NCI-H526 (cell line): ENCODE measurements at places on chromosomes 11 and 22.

DNA sequence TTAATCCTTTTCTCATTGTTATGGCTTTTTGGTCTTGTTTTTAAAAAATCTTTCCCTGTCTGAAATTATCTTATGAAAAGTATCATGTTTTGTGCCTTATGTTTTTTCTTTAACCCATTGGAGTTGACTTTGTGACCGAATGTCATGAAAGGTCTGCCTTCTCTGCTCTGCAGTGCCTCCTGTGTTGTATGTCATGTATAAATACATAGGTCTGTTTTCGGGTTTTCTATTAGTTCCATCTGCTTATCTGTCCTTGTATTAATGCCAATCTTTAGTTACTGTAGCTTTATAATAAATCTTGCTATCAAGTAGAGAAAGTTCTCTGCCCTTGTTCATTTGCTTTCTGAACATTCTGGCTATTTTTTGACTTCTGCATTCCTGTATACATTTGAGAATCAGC, 73.0 kb downstream of the ZBTB44 start:
- DNase-seq, result no peak

GRCh38 chr11:115193914-115194801, 310.1 kb downstream of the CADM1 start:
- peak; percentile 48 for DNase-seq

DNA sequence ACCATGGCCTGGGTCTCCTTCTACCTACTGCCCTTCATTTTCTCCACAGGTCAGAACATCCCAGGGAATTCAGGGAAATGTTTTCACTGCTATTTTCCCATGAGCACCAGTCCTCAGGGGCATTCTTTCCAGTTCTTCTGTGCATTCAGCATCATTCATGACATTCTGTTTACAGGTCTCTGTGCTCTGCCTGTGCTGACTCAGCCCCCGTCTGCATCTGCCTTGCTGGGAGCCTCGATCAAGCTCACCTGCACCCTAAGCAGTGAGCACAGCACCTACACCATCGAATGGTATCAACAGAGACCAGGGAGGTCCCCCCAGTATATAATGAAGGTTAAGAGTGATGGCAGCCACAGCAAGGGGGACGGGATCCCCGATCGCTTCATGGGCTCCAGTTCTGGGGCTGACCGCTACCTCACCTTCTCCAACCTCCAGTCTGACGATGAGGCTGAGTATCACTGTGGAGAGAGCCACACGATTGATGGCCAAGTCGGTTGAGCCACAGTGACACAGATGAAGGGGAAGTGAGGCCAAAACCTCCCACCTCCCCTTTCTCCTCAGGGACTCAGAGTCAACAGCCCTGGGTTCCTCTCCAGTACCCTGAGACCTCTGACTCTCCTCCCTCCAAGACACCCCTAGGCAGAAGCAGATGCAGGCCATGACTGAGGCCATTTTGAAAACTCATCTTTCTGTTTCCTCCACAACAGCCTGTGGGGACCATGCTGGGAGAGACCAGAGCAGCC, 15.9 kb upstream of the IGLL5 start:
- DNase-seq, result no peak

DNA sequence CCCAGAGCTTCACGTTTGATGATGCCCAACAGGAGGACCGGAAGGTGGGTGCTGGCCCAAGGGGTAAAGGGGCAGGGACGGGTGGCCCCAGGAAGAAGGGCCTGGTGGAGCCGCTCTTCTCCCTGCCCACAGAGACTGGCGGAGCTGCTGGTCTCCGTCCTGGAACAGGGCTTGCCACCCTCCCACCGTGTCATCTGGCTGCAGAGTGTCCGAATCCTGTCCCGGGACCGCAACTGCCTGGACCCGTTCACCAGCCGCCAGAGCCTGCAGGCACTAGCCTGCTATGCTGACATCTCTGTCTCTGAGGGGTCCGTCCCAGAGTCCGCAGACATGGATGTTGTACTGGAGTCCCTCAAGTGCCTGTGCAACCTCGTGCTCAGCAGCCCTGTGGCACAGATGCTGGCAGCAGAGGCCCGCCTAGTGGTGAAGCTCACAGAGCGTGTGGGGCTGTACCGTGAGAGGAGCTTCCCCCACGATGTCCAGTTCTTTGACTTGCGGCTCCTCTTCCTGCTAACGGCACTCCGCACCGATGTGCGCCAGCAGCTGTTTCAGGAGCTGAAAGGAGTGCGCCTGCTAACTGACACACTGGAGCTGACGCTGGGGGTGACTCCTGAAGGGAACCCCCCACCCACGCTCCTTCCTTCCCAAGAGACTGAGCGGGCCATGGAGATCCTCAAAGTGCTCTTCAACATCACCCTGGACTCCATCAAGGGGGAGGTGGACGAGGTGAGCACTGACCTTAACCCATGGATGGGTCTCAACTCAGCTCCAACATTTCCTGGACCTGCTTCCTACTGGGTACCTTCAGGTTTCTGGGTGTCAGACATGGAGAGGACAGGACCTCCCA, 2.0 kb downstream of the RIC8A start:
- no peak for DNase-seq

DNA sequence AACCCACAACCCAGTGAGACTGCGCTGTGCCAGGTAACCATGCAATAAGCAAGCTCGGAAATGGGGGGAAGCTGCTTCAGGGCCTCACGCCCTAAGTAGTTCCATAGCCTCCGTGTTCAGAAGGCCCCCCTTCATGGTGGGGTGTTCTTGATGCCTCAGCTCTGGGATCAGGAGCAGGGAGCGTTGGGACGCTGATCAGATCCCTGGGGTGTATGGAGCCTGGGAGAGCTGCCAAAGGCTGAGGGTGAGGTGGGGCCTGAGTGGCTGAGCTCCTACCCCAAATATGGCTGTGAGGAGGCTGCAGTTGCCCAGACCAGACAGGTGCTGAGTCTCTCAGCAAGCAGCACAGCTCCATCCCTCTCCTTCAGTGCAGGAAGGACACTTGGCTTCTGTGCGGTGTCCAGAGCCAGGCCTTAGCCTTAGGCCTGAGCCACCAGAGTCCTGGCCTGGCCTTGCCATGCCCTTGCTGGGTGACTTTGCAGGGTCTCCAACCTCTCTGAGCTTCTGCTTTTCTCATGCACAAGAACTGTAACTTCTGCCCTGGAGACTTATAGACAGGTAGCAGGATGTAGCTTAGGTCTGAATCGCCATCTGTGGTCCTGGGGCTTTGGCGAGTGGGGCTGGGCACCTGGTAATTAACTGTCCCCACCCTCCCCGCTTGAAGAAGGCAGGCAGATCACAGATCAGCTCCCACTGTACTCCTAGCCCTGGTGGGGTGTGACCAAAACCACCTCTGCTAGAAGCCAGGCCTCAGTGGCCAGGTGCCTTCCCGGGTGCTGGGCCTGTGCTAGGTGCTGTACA, 5.3 kb downstream of the MMP11 start:
- no peak for DNase-seq

- DNase-seq, result no peak
Observed at GRCh38 chr11:64352099-64352994, 6.6 kb upstream of the RPS6KA4 start.

- DNase-seq, result no peak
Observed at GRCh38 chr22:16866167-16866566, 41.0 kb upstream of the XKR3 start.

GRCh38 chr22:46114518-46115387, 35.6 kb upstream of the PPARA start:
- DNase-seq, result no peak

GRCh38 chr11:16841984-16842383, 103.5 kb downstream of the C11orf58 start:
- DNase-seq, result no peak

DNA sequence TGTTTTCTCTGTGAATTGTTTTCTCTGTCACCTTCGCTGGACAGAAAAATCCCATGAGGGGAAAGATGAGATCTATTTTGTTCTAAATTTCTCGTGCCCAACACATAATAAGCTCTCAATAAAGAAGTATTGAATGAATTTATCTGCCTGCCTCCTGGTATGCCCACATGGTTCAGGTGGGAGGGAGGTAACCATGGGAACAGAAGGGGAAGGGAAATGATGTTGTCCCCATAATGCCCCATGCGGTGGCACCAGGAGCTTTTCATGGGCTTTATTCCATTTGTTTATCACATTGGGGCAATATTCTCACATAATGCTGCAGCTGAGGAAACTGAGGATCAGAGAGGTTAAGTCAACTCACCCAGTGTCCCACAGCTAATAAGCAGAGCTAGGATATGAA, 8.7 kb downstream of the USH1C start:
- DNase-seq, result no peak

GRCh38 chr11:127639916-127640315, 639.3 kb upstream of the KIRREL3 start:
- no peak for DNase-seq

DNA sequence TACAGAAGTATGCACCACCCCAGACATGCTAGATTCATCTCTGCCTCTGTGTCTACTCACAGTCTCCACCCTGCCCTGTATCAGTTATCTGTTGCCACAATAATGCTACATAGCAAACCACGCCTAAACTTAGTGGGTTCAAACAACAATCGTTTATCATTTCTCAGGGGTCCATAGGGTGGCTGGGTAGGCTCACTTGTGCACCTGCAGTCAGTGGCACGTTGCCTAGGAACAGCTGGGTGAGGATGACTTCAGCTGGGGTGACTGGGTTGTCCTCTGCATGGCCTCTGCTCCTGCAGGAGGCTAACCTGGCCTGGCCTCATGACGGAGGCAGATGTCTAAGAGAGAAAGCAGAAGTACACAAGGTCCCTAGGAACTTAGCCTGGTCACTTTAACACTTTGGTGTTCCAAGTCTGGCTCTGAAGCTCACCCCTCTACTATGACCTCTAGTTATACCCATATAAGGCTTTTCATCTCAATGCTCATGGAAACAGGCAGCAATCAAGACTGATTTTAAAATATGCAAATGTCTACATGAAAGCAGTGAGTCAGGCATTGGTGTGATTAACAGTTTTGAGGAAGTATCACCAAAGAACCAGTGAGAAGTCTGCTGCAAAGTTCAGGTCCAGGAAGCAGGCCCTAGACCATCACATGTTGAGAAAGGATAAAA, 10.7 kb downstream of the OLFML1 start:
- no peak for DNase-seq

DNA sequence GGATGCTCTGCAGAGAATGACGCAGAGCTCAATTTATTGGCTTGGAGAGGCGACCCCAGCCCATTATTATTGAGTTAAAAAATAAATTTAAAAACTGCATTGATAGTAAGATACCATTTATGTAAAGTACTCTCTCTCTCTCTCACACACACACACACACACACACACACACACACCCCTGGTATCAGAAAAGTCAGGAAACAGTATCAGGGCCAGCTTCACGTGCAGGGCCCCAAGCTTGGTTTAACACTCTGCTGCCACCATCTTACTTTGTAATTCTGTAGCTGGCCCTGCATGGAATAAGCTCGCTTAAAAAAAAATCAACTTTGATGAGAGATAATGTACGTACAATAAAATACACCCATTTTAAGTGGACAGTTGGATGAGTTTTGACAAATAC, 59.8 kb upstream of the CD5 start:
- DNase-seq, result no peak

DNA sequence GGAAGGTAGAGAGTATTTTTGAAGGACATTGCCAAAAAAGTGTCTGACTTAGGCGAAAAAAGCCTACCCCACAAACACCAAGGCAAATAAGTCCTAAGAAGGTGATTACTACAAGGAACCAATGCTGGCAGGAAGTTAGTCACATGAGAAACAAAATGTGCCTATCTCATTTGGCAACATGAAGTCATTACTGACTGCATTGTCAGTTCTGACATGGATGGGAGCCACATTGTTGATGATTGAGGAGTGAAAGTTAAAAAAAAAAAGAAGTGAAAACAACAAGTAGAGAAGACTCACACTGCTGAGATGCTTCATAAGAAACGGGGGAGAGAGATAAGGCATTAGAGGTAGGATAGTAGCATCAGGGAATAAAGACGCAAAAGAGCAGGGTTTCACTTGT, 141.5 kb upstream of the FAT3 start:
- no peak for DNase-seq

DNA sequence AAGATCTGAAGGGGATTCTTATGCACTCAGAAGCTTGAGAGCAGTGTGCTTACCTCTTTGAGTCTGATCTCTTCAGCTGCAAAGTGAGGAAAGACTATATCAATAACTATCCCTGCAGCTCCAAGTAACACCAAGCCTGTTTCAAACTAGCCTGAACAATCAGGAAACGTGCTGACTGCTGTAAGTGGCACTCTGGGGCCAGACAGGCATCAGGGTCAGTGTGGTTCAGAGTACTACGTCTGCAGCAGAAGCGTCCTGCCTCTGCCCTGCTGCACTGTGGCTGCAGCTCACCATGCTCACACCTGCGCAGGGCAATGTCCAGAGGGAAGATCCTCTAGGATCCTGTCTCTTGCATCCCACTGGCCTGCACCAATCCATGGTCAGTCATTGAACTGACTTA, 25.5 kb upstream of the LINC01488 start:
- DNase-seq, result no peak

DNA sequence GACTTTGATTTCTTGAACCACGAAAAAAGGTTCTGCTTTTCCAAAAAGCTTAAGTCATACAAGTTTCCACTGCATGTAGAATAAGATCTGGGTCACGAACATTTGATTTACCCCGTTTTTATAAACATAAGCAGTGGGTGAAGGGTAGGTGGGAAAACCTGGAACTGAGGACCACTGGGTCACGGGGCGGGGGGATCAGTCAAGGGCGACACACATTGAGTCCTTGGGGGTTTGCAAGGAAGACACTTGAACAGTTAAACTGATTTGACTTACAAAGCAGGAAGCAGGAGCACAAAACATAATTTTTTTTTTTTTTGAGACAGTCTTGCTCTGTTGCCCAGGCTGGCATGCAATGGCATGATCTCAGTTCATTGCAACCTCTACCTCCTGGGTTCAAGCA, 10.9 kb downstream of the FADS3 start:
- DNase-seq, result peak; percentile 85

DNA sequence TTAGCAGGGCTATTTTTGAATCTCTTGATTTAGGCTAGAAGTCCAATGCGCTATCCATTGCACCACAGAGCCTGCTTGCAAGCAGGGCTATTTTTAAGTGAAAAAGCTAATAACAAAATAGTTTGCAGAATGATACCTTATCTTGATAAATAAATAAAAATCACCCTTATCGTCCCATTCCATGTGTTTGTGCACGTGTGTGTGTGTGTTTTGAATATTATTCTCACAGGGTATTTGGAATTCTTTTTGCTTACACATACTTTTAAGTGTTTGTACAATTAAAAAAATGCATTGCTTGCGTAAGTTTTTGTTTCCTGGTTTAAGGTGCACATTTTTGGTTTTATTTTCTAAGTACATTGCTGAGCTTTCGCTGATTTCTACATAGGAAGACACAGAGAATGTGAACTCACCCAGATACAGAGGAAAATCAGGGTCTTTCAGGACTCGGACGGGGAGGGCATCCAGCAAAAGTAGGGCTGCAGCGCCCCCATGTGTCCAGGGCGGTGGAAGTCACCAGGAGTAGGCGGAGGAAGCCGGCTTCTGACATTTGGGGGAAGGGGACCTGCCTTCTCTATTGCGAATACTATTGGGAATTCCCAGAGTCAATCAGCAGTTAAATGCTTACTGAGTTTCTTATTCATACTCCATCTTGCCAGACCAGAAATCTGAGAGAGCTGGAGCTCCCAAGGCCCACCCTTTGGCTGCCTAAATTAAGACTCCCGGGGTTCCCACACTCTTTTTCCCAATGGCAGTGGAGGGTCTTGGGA, 27.3 kb downstream of the SLC1A2 start:
- DNase-seq, result peak; percentile 68
